ENCODE measurements at places on chromosomes 11 and 22. TPM values are rescaled to one million over a fixed set of nuclear protein-coding genes. Genes with fewer than 3 reads are reported as not detected.
A peak's percentile ranks its signal among the peaks of the same experiment; 100 is the strongest.

DNA sequence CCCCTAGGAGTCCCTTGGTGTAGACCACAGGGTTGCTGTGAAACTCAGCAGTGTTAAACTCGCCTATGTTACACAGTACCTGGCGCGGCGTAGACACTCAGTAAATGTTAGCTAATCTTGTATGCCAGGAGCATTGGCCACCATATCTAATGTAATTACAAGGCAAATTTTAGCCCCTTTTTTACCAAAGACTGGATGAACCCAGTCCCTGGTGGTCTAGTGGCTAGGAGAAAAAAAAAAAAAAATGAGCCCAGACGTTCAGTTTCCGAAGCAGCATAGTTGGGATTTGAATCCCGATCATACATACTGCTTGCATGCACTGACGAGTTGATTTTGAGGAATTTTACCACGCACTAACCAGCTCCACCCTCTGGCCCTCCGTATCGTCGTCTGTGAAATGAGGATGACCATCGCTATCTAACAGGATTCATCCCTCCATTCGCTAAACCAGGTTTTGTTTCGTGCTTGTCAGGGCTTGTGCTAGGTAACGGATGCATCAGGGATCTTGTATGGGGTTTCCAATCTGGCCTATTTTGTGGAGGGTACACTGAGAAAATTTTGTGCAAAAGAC is 688 bp downstream of the PTS start:
- ATAC-seq = peak; percentile 66

Gene MGAT3
- total RNA-seq = 1.6 TPM

DNA sequence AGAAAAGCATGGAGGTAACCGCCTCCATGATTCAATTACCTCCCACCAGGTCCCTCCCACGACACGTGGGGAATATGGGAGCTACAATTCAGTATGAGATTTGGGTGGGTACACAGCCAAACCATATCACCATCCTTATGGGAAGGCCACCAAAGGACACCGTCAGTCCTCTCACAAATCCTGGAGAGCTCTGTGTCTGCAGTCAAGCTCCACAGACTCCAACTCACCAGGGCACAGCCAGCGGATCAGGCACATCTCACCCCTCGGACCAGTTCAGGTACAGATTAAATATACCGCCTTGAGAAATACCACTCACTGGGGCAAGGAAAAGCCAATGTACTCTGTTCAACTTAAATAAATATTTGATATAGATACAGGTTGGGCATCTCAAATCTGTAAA is 100.3 kb downstream of the MICAL3 start:
- no peak for ATAC-seq

- ATAC-seq = no peak
Observed at GRCh38 chr11:104370478-104370877, 206.5 kb upstream of the PDGFD start.

- ATAC-seq = peak; percentile 53
Observed at GRCh38 chr11:27281740-27282590, 81.0 kb downstream of the CCDC34 start.

DNA sequence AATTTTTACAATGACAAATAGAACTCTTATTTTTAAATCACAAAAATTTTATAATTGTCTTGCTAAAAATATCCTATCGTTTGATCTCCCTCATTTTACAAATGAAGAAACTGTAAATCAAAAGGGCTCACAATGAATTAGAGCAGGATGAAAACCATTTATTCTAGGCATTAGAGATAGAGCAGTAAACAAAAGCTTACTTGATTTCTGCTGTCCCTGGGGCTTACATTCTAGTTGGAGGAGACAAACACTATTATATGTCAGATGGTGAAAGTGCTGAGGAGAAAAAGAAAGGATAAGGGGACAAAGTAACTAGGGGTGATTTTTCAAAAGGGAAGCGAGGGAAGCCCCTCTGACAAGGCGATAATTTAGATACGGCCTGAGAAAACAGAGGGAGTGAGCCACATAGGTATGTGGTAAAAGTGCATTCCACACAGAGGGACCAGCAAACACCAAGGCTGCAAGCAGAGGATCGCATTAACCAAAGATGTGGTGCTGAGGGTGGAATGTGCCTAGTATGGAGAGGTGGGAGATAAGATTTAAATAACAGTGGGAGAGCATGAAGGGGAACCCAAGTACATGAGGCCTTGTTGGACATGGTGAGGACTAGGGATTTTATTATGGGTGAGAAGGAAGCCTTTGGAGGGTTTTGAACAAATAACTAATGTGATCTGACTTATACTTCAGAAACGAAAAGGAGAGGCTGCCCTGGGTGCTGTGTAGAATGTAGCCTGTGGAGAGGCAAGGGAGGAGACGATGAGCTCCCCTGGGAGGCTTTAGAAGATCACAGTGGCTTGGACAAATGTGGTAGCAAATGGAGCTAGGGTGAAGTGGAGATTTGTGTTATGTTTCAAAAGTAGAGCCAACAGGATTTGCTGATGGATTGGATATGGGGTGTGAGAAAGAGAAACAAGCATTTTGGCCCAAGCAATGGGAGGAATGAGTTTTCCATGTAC is 62.1 kb downstream of the PDHX start:
- ATAC-seq = no peak

DNA sequence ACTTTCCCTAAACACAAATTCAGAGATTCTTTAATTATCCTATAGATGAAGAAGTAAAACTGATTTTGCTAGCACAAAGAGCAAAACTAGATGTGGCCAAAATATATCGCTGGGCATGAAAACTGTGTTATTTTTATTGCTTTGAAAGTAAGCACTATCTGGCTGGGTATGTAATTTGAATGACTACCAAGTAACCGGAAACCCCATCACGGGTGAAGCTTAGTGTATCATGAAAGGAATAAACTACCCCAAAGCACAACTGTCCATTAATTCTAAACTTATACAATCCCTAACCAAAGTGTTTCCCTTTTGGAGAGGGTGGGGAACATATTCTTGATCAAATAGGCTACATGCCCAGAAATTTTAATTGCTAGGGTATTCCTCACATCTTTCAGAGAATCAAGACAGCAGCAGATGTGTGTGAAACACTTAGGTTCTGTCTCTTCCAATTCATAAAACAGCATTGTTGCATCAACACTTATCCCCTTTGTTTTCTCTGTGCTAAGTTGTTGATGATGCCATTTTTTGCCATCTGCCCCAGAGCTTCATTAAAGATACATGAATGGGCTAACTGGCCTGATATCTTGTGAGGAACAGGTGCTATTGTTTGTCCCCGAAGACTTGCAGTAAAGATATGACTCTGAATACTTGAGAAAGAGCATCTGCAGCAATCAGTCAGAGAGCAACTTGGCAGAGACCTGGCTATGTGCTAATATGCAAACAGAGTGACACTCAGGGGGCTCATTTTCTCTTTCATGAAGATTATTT is 238.2 kb downstream of the SOX6 start:
- ATAC-seq = no peak

Gene SPI1
- not detected for total RNA-seq

GRCh38 chr11:76172583-76172982 is 33.7 kb downstream of the WNT11 start:
- no peak for ATAC-seq

Gene BTBD18
- not detected for total RNA-seq

DNA sequence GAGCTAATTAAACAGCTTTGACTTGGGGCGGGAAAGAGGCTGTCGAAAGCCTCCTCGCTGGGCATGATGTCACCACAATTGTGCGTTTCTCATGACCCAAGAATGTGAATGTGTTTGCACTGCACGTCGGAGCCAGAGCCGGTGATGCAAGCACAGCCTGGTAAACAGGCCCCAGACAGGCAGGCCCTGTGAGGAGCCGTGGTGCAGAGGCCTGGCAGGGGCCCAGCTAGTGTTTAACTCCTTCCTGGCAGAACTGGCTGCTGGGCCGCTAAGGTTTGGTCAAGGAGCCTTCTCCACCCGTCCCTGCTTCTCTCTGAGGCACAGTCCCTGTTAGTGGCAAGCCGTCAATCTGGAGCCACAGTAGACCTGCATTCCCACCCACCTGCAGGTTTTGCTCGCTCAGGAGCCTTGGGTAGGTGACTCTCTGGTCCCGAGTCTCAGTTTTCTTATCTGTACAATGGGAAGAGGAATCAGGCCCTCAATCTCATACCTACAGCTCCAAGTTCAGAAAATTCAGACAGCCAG is 25.4 kb upstream of the SMTN start:
- ATAC-seq = no peak
